ENCODE measurements at places on chromosomes 4 and X. TPM values are rescaled to one million over a fixed set of nuclear protein-coding genes. Genes with fewer than 3 reads are reported as not detected.

GRCh38 chr4:103499094-103499493 is 220.7 kb downstream of the TACR3 start:
- no peak overlapping the region for H3K4me3 ChIP-seq
- H3K36me3 ChIP-seq: no peaks in the 10 kb centered on the region
- no peaks in the 10 kb centered on the region for H3K27me3 ChIP-seq

- no peak overlapping the region for H3K27ac ChIP-seq
- H3K4me3 ChIP-seq: no peak overlapping the region
- no peaks in the 10 kb centered on the region for H3K27me3 ChIP-seq
These were observed 43.6 kb downstream of the TLR10 start for GRCh38 chr4:38738940-38739803.

- no peak overlapping the region for H3K27ac ChIP-seq
- peaks cover 14% of the 10 kb centered on the region for H3K4me1 ChIP-seq
- no peak overlapping the region for H3K4me3 ChIP-seq
- no peaks in the 10 kb centered on the region for H3K36me3 ChIP-seq
These were observed 29.0 kb downstream of the LRBA start for GRCh38 chr4:150986085-150986484.

GRCh38 chrX:116499780-116500179 is 37.0 kb upstream of the CT83 start:
- no peaks in the 10 kb centered on the region for H3K4me1 ChIP-seq
- DNase-seq: no peak
- H3K4me3 ChIP-seq: no peak overlapping the region
- H3K27me3 ChIP-seq: no peaks in the 10 kb centered on the region

Gene CFP
- 13.5 TPM for polyA plus RNA-seq

DNA sequence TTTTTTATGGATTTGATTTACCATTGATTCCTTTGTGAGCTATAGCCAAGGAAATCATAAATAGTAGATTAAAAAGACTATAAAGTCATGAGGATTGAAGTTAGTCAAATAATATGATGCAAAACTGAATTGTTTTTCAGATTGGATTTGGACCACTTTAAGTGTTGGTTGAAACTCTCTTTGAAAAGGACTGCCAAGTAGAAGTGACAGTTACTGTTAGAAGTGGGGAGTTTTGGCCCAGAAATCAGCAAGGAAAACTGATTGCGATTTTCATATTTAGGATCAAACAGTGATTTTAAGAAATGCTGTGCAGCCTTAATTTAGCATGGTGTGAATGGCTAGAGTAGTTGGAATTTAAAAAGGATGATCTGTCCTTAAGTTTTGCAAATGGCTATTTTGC is 4.9 kb downstream of the ADGRL3 start:
- DNase-seq: no peak
- H3K27me3 ChIP-seq: no peaks in the 10 kb centered on the region
- no peaks in the 10 kb centered on the region for H3K4me1 ChIP-seq
- no peak overlapping the region for H3K27ac ChIP-seq
- H3K36me3 ChIP-seq: no peaks in the 10 kb centered on the region
- no peak overlapping the region for H3K4me3 ChIP-seq

- no peaks in the 10 kb centered on the region for H3K4me1 ChIP-seq
- no peaks in the 10 kb centered on the region for H3K36me3 ChIP-seq
- no peak overlapping the region for H3K4me3 ChIP-seq
These were observed 48.3 kb downstream of the ABLIM2 start for GRCh38 chr4:8110071-8110986.

Gene RS1
- not detected for polyA plus RNA-seq

DNA sequence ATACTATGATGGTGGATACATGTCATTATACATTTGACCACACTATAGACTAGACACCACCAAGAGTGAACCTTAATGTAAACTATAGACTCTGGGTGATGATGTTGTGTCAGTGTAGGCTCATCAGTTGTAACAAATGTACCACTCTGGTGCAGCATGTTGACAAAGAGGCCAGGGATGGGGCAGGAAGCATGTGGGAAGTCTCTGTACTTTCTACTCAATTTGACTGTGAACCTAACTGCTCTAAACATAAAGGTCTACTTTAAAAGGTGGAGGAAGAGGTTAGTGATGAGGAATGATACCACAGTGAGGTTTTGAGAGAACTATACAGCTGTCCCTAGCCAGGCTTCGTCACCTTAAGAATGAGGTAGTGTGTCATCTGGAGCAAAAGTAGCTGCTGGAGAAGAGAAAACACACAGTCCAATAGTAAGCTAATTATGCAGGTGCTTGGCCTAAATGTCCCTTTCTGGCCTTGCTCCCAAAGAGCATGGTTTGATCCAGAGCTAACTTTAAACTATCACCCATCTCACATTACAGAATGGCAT is 38.4 kb downstream of the GRSF1 start:
- no peak for DNase-seq
- no peak overlapping the region for H3K4me3 ChIP-seq
- no peaks in the 10 kb centered on the region for H3K27me3 ChIP-seq
- no peaks in the 10 kb centered on the region for H3K4me1 ChIP-seq
- no peaks in the 10 kb centered on the region for H3K36me3 ChIP-seq
- no peak overlapping the region for H3K27ac ChIP-seq

Gene MAGEA2B
- polyA plus RNA-seq: not detected

DNA sequence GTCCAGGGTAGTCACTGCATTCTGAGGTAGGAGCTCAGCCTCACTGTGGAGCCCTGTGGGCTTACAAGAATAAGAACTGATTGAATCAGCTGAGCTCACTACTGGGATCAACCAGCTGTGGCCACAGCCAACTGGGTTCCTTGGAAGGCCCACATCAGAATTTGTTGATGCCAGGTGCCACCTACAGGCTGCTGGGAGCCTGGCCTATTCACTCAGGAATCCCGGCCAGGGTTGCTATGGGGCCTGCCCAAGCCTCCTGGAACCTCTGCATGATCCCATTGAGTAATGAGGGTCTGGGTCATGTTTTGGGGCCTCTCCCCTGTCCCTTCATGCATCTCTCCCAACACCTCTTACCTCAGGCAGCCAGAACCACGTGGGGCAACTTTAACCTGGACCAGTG is 53.9 kb upstream of the KIAA1210 start:
- H3K27ac ChIP-seq: no peak overlapping the region
- H3K36me3 ChIP-seq: no peaks in the 10 kb centered on the region
- H3K27me3 ChIP-seq: no peaks in the 10 kb centered on the region
- no peak for DNase-seq
- no peaks in the 10 kb centered on the region for H3K4me1 ChIP-seq

DNA sequence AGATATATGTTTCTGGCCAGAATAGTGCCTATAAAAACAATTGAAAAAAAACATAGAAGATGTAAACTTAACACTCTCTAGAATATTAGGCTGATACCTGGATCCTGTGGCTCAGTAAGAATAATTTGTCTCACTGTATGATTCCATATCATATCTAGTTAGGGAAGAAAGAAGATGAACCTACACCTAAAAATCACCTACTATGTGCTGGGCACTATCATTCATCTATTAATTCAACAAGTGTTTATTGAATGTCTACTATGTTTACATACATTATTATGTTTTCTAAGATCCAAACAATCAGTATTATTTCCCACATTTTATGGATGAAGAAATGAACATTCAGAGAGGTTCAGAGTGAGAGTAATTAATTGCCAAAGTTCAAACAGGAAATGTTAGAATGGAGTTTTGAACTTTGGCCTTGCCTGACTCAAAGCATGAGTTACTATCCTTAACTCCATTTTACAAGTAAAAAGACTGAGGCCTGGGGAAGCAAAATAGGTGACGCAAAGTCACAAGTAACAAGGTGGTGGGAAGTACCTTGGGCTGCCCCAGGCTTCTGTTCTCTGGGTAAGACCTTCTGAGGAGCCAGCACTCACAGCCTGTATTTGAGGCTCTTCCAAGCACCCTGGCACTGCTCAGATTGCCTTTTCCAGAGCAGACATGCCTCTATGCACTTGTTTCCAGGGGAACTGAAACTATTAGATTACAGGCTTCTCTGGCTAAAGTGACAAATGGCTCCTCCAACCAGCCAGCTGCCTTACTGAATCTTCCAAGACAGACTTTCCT is 111.1 kb upstream of the ACSL4 start:
- no peaks in the 10 kb centered on the region for H3K27me3 ChIP-seq
- no peak overlapping the region for H3K27ac ChIP-seq
- H3K4me1 ChIP-seq: no peaks in the 10 kb centered on the region
- no peak for DNase-seq
- no peak overlapping the region for H3K4me3 ChIP-seq

DNA sequence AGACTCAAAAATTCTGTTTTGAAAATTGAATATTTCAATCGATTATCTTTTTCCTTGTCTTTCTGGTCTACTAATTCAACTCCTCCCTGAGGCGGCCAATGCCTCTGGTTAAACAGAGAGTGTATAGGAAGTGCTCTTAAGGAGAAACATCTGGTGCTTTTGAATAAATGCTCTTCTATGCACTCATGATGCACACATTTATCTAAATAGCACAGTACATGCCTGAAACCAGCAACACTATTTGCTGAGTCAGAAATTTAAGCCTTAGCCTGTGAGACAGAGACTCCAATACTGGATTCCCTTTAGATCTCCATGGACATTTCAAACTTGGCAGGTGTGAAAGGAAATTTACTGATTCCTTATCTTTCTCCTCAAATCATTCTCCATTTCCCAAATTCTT is 118.6 kb downstream of the SLIT2 start:
- H3K27ac ChIP-seq: no peak overlapping the region
- no peak overlapping the region for H3K4me3 ChIP-seq
- H3K27me3 ChIP-seq: no peaks in the 10 kb centered on the region
- DNase-seq: no peak

DNA sequence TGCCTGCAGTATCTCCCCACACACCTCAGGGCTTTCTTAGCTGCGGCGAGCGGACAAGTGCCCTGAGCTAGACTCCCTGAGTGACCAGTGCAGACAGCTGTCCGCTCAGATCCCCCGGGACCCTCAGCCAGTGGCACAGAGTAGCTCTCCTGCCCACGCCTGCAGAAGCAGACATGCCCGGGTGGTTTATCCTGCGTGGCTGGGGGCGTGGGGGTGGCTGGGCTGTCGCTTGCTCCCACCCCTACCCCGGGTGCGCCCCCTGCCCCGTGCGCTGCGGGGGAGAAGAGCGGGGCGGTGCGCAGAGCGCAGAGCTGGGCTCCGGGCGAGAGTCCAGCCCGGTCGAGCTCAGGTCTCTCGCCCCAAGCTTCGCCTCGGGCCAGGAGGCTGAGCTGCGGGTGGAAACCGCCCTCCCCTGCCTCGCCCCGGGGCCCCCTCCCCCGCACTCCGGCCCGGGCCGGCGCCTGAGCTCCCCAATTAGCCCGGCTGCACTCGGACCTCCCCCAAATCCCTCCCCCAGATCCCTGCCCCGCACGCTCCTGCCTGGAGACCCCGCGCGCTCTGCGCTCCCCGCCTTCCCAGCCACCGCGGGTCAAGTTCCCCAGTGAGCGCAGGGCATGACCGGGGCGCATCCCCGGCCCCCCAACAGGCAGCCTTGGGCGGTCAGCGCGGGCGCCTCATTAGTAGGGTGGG is 11.7 kb upstream of the SHOX start:
- no peaks in the 10 kb centered on the region for H3K27me3 ChIP-seq
- no peak overlapping the region for H3K27ac ChIP-seq
- DNase-seq: no peak
- no peaks in the 10 kb centered on the region for H3K36me3 ChIP-seq
- H3K4me1 ChIP-seq: no peaks in the 10 kb centered on the region

GRCh38 chr4:162234595-162234994 is 70.8 kb upstream of the FSTL5 start:
- no peak overlapping the region for H3K4me3 ChIP-seq
- no peak overlapping the region for H3K27ac ChIP-seq
- H3K4me1 ChIP-seq: no peaks in the 10 kb centered on the region

GRCh38 chrX:66008328-66008970 is 31.4 kb downstream of the VSIG4 start:
- no peak for DNase-seq
- H3K4me1 ChIP-seq: peaks cover 59% of the 10 kb centered on the region
- no peaks in the 10 kb centered on the region for H3K27me3 ChIP-seq

- H3K27ac ChIP-seq: no peak overlapping the region
- DNase-seq: no peak
- H3K4me3 ChIP-seq: no peak overlapping the region
- H3K36me3 ChIP-seq: no peaks in the 10 kb centered on the region
These were observed 289.8 kb upstream of the SFRP2 start for GRCh38 chr4:154078504-154079350.

DNA sequence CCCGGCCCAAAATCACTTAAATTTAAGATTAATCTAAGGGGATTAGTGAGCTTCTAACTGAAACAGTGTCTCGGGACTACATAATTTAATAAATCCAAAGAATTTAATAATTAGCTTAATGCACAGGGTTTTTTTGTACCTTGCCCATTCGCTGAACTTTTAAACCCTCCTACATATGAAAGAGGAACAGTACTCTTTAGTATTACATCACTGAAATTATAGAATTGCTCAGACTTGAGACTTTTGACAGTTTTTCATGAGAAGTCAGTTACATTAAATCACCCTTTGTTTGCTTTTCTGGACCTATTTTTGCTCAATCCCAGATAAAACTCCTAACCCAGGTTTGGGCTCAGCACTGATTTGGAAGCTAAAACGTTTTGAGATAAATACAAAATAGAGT is 2.4 kb upstream of the TADA2B start:
- no peak for DNase-seq
- no peaks in the 10 kb centered on the region for H3K27me3 ChIP-seq
- no peaks in the 10 kb centered on the region for H3K36me3 ChIP-seq
- peaks cover 24% of the 10 kb centered on the region for H3K4me1 ChIP-seq
- no peak overlapping the region for H3K27ac ChIP-seq

Gene SSX4B
- not detected for polyA plus RNA-seq

DNA sequence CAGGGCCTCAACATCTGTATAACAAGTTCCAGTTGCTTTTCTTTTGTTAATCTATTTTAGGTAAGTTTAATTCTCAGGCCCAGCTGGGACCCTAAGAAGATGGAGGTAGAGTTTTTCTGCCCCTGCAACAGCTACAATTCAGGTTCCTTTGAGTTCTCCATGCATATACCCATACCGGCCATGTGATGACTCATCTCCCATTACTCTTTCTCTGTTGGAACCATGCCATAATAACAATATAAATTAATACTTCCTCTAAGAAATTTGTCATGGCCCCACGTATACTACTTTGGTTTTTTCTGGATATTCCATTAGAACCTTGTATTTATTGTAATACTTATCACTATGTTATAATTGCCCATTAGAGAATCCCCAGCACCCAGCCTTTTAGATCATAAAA is 1.3 kb upstream of the INTU start:
- no peaks in the 10 kb centered on the region for H3K27me3 ChIP-seq
- peaks cover 7% of the 10 kb centered on the region for H3K4me1 ChIP-seq
- no peak for DNase-seq
- no peaks in the 10 kb centered on the region for H3K36me3 ChIP-seq
- no peak overlapping the region for H3K4me3 ChIP-seq
- no peak overlapping the region for H3K27ac ChIP-seq
